ENCODE measurements at places on chromosomes 1 and 21.

DNA sequence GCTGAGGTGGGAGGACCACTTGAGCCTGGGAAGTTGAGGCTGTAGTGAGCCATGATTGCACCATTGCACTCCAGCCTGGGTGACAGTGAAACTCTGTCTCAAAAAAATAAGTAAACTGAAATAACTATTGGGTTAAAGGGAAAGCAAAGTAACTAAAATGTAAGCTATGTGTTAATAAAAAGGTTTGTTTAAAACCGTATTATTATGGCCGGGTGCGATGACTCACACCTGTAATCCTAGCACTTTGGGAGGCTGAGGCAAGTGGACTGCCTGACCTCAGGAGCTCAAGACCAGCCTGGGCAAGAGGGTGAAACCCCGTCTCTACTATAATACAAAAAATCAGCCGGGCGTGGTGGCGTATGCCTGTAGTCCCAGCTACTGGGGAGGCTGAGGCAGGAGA lies 27.0 kb downstream of the NVL start:
- DNase-seq, result no peak

DNA sequence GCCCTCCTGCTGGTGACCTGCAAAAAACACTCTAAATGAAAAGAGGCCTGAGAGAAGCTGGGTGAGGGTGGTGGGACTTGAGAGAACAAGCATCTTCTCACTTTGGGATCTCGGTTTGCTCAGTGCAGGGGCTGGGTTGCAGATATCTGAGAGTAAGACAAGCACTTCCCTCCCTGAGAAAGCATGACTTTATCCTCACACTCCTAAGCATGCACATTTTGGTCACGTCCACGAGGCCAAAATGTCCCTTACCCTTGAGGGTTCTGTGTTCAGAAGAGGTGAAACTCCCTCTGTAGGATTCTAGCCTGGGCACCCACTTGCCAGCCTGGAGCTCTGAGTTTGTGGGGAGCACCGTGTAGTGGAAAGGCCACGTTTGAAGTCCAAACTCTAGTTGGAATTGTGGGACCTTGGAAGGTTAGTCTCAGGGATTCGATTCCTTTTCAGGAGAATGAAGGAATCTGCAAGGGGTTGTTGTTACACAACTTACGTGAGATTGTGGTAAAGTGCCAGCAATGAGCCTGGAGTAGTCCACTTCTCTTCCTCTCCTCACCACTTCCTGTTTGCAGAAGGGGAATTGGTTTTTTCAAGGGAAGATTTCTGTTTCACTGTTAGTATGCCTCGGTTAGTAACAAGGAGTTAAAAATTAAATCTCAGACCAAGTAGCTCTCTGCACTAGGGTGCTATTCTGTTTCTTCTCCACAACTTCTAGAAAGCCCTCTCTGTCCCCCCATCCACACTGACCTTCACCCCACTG lies 3.0 kb downstream of the FCAMR start:
- no peak for DNase-seq

DNA sequence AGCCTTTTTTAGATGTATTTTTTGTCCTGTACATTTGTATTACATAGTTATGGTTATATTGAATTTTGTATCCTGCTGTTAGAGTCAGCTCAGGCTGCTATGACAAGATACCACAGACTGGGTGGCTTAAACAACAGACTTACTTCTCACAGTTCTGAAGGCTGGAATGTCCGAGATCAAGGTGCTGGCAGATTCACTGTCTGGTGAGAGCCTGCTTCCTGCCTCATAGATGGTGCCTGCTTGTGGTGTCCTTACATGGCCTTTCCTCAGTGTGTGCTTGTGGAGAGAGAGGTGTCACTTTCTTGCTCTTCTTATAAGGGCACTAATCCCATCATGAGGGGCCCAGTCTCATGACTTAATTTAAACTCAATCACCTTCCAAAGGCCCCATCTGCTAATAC lies 23.1 kb upstream of the MYSM1 start:
- no peak for DNase-seq

DNA sequence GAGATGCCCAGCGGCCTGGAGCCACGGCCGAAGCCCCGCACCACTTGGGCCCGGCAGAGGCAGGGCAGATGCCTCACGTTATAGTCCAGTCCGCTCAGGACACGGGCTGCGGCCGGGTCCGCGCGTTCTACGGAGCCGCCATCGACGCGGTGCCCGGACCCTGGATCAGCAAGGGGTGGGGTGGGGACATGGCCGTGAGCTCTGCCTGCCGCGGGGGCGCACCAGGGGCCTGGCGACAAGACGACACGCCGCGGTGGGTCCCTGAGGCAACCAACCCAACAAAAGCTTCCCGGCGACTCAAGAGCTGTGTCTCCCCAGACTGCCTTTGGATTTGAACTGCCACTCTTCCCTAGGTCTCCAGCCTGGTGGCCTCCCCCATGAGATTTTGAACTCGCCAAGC lies 211.4 kb upstream of the GREM2 start:
- no peak for DNase-seq

GRCh38 chr1:214068979-214069378 lies 81.2 kb downstream of the PROX1 start:
- DNase-seq, result no peak

DNA sequence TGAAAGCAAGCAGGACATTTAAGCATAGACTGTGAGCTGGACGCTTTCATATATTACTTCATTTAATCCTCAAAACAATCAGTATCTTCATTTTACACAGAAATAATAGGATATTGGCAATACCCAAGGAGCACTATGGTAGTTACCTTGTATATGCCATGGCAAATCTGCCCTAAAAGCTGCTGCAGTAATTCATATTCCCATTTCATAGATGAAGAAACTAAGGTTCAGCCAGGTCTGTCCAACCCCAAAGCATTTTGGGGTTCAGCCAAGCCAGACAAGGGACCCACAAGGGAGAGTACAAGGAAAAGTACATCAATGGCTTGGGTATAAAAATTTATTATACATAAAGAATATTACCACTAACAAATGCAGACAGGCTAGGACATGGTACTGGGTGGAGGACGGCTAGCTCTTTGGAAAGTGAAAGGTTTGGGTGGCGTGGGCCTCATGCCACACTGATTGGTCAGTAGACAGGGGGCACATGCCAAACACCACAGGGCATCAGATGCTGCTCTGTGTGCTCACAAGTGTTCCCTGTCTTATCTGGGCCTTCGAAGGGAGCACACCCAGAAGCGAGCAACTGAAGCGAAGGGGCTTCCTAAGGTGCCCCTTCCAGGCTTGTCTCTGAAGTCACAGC lies 23.9 kb upstream of the PTAFR start:
- no peak for DNase-seq
